ENCODE measurements at places on chromosomes 2 and 18.

DNA sequence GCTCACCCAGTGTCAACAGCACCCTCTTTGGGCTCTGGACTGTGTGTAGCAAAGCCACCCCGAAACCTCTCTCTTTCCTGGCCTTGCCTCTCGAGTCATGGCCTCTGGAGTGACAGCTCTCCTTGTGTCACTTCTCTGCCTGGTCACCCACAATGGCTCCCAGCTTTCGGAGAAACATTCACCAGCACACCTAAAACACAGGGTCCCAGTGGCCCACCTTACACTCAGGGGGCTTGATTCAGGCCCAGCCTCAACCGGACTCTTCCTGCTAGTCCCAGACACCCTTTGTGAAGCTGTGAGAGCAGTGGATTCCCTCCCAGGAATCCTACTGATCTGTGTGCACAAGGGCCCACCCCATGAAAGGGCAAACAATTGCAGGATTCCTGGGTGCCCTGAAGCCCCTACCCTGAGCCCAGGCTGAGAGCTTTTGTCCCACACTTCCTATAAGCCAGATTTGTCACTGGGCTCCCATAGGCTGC is 137.2 kb upstream of the HAAO start:
- DNase-seq = no peak

DNA sequence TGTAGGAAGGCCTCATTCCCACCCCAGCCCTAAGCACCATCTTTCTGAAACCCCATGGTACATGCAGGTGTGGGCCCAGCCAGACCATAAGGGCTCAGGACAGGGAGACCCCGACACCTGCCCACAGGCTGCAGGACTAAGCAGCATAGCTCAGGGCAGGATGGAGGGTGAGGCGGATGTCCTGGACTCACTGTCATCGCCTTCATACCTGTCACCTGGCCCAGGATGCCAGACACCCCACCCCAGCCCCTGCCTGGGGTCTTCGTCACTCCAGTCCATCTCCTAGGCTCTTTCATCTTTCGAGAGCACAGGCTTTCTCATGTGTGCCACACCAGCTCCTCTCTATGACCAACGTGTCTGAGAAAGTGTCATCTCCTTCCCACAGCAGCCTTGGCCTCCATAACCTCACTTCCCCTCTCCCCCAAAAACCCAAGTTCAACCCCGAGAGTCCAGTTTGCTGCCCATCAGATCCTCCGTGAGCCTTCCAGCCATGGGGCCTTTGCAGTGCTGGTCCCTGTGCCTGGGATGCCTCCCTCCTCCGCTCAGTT is 71.5 kb downstream of the EMX1 start:
- no peak for DNase-seq

DNA sequence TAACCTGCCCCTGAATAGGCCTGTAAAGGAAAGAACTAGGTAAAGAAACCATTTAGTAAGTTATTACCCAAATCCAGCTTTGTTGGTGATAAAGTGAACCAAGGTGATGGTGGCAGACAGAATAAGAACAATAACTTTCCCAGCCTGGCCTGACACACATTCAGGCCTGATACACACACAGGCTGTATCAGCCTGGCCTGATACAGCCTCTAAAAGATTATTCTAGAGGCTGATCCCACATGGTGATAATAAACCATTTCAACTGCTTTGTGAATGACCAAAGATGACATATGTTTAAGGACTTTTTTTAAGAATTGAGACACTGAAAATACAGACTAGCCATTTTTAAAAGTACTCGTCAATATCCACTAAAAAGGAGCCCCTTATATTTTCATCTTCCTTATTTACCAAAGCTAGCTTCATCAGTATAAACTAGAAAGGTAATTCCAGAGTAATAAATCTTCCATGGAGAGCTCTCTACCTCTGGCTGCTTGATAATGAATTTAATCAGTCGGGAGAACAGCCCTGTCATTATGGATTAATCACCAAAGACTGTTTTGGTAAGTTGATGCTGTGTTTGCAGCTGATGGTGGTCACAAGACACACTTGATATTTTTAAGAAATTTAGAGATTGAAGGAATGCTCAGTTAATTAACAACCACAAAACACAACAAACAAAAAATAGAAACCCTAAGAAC is 77.2 kb downstream of the SLC8A1 start:
- DNase-seq = no peak

GRCh38 chr2:141015341-141016047 is 1115.3 kb downstream of the LRP1B start:
- no peak for DNase-seq

DNA sequence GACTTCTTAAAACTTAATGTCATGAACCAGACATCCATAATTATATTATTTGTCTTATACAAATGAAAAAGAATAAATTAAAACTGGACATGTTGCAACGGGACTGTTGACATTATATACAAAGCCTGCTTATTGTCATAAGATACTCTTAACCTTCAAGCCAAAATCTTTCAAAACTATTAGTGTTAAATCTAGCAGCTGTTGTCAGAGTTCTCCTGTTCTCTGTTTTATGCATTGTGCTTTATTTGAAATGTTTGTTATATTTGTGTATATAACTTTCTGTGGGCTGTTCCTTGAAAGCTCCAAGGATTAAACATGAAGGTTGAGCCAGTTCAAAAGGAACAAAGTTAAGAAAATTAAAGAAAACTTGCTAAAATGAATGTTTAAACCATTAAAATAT is 335.5 kb upstream of the NT5C1B start:
- no peak for DNase-seq

GRCh38 chr18:33839452-33840211 is 261.6 kb downstream of the ASXL3 start:
- peak; percentile 62 for DNase-seq

DNA sequence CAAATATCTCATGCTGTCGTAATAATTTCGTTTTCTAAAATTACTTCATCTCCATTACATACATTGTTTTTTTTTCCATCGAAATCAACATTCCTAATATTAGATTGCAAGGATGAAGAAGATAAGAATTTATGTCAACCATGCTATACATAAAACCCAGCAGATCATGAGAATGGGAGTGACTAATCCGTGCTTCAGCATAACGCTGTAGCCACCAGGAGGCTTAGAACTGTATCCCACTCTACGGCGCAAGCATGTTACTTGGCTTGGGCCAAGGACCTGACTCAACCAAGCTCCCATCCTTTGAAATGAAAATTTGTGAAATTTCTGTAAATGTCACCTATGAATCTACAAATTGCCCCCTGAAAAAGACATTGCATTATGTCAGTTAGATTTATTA is 392.5 kb downstream of the FIGN start:
- DNase-seq = no peak

- no peak for DNase-seq
Observed at GRCh38 chr2:123636232-123636631, 388.9 kb upstream of the CNTNAP5 start.
